ENCODE measurements at places on chromosomes 11 and 22.

DNA sequence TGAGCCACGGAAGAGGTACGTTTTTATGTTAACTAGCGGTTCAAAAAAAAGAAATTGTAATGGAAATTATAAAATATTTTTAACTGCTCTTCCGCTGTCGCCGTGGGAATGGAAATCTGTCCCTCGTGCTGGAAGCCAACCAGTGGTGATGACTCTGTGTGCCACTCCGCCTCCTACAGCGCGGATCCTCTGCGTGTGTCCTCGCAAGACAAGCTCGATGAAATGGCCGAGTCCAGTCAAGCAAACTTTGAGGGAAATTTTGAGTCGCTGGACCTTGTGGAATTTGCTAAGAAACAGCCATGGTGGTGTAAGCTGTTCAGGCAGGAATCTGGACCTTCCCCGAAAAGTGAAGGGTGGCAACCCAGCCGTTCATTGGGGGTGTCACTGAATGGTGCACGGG is 2.9 kb upstream of the CBX7 start:
- no peak for DNase-seq

- DNase-seq: no peak
Observed at GRCh38 chr11:77866336-77866735, 45.4 kb downstream of the AAMDC start.

GRCh38 chr11:130677486-130678153 is 229.2 kb downstream of the ADAMTS15 start:
- no peak for DNase-seq

DNA sequence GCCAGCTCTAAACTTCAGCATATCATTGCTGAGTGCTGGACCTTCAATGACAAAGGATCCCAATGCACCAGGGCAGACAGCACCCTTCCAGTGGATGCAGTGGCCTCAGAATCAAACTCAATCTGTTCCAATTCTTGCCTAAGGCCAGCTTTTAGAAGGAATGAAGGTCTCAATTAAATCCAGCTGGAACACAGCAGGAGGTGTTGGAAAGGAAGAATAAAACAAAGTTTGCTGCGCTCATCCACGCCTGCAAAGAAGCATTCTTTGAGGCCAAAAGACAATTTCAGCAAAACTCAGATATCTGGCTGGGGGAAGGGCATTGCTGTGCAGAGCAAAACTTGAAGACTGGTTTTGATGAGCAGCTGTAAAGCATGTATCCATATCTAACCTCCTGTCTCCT is 120.7 kb downstream of the CCDC81 start:
- DNase-seq: no peak

DNA sequence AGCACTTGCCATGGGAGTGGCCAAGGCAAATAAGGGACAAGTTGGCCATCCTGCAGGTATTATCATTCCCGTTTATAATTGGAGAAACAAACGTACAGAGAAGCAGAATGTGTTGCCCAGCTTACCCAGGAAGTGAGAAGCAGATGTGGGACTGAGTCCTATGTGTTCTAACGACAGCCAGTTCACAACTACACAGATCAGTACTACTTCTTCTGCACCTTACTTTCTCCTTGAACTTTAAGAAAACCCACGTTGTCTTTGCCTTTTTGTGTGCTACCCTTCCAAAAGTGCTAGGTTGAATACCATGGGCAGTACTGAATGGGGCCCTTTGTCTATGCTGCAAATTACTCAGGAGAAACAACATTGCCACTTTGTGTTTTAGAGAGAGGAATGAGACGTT is 62.8 kb upstream of the BLID start:
- DNase-seq: no peak

All from CD4-positive, alpha-beta T cell treated with Interleukin-12 subunit alpha and Interleukin-12 subunit beta, for 1 hour (primary cell).